ENCODE measurements at places on chromosomes 13 and 19. TPM values are rescaled to one million over a fixed set of nuclear protein-coding genes. Genes with fewer than 3 reads are reported as not detected.

Gene EDNRB
- 6.2 TPM for polyA plus RNA-seq

Gene LIG1
- 3.4 TPM for polyA plus RNA-seq

Gene RRAS
- 39.9 TPM for polyA plus RNA-seq

Gene KCTD4
- polyA plus RNA-seq: 0.08 TPM

Gene AKAP8
- polyA plus RNA-seq: 15.9 TPM

Gene CNFN
- 0.84 TPM for polyA plus RNA-seq

Gene KCNC3
- polyA plus RNA-seq: 0.10 TPM

Gene UBE2L5
- polyA plus RNA-seq: not detected

Gene FFAR1
- polyA plus RNA-seq: not detected

Gene ZNF284
- 0.32 TPM for polyA plus RNA-seq

Gene PEG3
- 0.97 TPM for polyA plus RNA-seq

Gene MBD3L5
- polyA plus RNA-seq: not detected

Gene RASIP1
- 3.9 TPM for polyA plus RNA-seq

All from psoas muscle (tissue), 8 donors.